ENCODE measurements at places on chromosomes 1 and 21.

DNA sequence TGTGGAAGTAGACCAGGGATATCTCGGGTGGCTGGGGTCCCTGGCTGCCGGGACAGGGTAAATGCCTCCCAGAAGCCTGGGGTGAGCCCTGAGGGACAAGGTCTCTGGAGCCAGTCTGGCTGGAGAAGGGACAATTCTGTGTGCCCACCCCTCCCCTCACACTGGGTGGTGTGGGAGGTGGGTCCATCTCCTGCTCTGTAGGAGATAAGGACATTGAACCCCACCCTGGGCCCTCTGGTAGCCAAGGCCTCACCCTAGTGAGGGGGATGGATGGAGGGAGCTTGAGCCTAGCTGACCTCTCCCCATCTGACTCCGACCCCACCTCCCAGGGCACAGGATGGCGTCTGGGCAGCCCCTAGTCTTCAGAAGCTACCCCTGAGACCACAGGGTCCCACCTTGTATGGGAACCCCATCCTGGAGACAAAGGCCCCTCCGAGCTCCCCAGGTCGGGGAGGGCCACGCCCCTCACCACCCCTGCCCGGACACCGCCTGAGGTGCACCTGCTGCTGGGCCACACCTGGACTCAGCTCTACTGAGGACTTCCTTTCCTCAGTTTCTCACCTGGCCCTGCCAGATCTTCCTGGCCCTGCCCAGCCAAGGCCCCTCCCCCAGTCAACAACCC, 4.3 kb downstream of the AGRN start:
- DNase-seq = no peak

- no peak for DNase-seq
These were observed 131.2 kb downstream of the SLC45A1 start for GRCh38 chr1:8448911-8449661.

- no peak for DNase-seq
These were observed 160.9 kb upstream of the FMN2 start for GRCh38 chr1:239930686-239931262.

- DNase-seq = no peak
These were observed 338.4 kb downstream of the DISC1 start for GRCh38 chr1:231964961-231965360.

DNA sequence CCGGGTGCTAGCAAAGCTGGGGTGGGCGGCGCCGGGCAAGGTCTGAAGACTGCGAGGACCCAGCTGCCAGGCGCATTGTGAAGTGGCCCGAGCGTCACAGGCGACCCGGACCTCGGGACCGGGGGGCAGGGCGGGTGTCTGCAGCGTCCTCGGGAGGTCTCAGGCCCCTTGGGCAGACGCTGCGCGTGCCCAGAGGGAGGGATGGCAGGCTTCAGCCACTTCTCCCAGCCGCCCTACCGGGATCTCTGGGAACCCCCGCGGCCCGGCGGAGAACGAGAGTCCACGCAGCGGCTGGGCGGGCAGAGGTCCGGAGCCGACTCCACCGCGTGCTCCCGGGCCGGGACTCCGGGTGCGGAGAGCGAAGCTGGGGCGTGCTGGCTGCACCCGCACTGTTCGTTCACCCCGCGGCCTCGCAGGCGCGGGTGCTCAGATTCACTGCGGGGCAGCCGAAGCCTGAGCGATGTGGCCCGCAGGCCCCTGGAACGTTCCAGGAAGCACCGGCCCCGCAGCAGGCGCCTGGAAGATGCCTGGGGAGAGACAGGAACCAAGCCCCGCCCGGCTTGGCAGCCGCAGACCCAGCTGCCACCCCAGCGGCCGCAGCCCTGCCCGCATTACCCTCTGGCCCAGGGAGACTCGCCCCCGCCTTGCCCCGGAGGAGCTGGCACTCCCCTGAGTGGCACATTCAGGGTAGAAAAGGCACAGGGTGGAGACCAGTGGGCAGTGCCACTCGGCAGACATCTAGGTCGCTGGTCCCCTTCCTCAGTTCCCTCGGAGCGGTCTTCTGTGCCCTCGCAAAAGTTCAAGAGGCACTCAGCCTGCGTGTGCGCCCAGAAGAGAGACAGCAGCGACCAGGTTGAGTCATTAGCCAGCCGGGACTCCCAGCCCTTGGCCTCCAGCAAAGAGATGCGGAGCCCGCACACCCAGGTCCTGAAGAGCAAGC, at the start of gene CCDC185:
CCDC185 (plus strand) TSS at position 141 of the 940 bp plus-strand sequence; CDS start at position 202, 61 bp downstream.
- DNase-seq = no peak

- DNase-seq = no peak
These were observed 57.3 kb downstream of the MACF1 start for GRCh38 chr1:39261712-39262221.

- DNase-seq = no peak
These were observed 56.0 kb upstream of the CD53 start for GRCh38 chr1:110816945-110817344.

- no peak for DNase-seq
These were observed 26.4 kb upstream of the SMYD3 start for GRCh38 chr1:246533371-246533905.

GRCh38 chr1:223838125-223838854, 7.5 kb downstream of the TP53BP2 start:
- no peak for DNase-seq

- DNase-seq = no peak
These were observed 80.4 kb downstream of the NPHP4 start for GRCh38 chr1:5911871-5912271.

DNA sequence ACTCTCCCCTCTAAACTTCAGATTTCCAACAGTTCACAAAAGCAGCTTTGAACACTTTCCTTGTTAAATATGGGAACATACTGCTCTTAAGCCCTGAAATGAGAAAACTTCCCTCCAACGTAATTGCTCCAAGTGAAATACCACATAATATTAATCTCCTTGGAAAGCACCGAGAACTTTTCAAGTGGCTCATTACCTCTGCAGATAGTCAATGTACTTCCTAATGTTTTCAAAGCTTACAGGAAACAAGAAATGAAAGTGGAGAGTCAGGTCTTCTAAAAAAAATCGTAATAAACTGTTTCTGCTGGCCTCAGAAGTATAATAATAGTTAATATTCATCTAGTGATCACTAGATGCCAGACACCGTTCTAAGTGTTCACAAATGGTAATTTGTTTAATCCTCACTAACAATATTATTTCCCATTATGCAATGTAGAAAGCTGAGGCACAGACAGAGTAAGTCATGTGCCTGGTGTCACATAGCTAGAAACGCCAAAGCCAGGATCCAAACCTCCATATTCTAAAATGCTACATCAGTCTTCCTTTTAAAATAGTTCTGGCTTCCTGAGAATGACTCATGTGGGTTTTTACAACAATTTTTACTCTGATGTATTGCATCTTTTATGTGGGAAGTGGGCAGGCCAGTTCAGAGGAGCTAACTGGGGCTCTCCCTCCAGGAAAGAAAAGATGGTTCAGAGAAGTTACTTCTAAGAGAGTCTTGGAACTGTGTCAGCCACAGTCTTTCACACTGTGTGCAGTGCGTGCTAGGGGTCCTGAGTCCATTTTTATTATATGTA, 177.2 kb downstream of the PLPPR4 start:
- DNase-seq = no peak

GRCh38 chr1:162207862-162208261, 138.4 kb downstream of the NOS1AP start:
- no peak for DNase-seq

GRCh38 chr1:112257043-112257835, 138.8 kb upstream of the CTTNBP2NL start:
- DNase-seq = no peak

- DNase-seq = no peak
These were observed 28.0 kb downstream of the TBX15 start for GRCh38 chr1:118960026-118960561.

DNA sequence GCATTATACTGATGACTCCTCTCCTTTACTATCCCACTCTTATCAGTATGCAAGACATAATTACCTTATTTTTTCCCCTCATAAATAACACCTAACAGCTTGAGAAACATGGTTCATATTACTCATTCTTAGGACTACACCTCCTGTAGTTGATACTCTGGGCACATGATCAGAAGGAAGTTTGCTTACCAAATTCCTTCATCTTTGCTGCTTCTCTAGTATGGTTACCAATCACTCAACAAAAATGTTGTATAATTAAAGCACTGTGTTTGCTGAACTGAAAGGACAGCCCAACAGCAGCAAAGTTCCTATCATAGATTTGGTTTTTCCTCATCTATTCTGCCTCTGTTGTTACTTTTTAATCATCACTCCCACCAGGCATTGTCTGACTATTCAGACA, 586.3 kb downstream of the LRRIQ3 start:
- DNase-seq = no peak

- DNase-seq = no peak
These were observed 21.8 kb downstream of the KDM4A start for GRCh38 chr1:43671626-43672330.

DNA sequence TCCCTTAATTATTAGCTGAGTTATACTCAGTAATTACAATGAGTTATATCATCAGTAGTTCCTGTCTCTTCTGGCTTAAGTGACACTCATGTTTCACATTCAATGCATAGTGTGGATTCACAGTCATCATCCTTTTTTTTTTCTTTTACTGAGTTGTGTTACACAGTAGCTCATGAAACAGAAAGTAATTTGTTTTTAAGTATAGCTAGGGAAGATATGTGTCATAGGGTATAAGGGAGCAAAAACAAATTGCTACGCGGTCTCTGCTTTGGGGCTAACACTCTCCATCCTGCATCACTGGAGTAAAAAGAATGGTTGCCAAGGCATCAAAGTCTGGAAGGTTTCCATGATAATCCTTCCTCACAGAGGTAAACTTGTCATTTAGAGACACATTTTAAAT, 971.7 kb upstream of the NCAM2 start:
- no peak for DNase-seq

GRCh38 chr21:26800970-26801431, 44.2 kb downstream of the ADAMTS1 start:
- no peak for DNase-seq

DNA sequence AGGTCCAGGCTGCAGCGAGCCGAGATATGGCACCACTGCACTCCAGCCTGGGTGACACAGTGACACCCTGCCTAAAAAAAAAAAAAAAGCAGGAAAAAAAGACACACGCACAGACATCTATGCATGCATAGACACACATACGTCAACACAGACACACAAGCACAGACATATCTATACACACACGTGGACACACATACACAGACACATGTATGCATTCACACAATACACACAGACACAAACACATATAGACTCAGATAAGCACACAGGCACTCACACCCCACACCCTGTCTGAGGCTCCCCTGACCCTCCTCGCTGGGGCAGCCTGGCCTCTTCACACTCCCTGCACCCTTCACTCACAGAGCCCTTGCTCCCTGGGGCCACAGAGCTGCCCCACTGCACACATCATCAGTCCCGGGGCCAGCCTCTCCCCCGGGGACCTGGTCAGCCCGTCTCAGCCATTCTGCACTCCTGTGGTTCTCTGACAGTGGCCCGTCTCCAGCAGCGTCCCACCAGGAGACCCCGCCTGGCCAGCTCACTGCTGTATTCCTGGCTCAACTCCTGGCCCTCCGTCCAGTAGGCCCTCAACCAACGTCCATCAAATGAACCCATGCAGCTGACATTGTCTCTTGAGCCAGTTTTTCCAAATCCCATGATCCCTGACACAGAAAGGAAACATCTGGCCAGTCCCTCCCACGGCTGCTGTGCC, 4.6 kb upstream of the PRKCZ start:
- no peak for DNase-seq

- DNase-seq = no peak
These were observed 246.6 kb upstream of the AJAP1 start for GRCh38 chr1:4407851-4408250.
